ENCODE measurements at places on chromosomes 16 and 17.
A peak's percentile ranks its signal among the peaks of the same experiment; 100 is the strongest.

GRCh38 chr16:14456793-14457481, 173.1 kb downstream of the PARN start:
- no peak for DNase-seq

DNA sequence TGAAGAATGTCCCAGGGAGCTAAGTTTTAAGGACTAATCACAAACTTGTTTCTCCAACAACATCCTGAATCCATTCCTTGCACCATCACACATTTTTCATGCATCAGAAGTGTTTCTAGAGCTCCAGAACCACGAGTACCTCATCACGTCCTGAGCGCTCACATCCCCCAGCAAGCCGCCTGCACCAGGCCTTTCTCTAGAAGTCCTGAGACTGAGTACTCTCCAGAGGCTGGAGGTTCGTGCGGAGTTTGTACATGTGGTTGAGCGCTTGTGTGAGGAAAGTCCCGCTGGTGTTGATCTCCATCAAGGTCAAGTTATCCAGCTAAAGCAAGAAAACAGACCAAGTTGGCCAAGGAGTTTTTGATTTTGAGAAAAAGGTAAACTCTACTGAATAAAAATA, 10.7 kb downstream of the GINS2 start:
- no peak for DNase-seq

DNA sequence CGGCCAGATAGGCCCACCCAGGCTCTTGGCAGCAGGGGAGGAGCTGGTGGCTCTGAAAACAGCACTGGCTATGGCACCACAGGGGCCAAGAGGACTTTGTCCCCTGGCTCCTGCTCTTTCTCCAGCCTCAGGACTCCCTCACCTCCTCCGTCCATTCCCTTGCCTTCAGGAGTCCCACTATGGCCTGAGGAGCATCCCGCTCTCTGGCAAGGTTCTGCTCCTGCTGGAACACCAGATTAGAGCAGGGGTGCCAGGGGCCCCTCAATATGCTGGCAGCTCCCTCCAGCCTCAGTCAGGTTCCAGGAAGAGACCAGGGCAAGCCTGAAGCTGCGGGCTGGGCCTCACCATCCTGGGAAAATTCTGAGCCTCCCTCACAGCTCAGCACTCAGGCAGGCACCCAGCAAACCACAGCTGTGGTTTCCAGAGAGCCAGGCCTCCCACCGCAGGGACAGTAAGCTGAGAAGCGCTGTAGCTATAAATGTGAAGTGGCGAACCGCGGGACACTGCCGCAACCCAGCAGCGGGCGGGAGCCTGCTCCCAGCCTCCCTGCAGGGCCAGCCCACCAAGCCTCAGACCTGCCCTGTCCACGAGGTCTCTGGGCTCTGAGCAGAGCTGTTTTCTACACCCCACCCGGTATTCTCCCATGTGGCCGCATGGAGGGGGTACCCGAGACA, 25.7 kb downstream of the C17orf100 start:
- DNase-seq: peak; percentile 47

DNA sequence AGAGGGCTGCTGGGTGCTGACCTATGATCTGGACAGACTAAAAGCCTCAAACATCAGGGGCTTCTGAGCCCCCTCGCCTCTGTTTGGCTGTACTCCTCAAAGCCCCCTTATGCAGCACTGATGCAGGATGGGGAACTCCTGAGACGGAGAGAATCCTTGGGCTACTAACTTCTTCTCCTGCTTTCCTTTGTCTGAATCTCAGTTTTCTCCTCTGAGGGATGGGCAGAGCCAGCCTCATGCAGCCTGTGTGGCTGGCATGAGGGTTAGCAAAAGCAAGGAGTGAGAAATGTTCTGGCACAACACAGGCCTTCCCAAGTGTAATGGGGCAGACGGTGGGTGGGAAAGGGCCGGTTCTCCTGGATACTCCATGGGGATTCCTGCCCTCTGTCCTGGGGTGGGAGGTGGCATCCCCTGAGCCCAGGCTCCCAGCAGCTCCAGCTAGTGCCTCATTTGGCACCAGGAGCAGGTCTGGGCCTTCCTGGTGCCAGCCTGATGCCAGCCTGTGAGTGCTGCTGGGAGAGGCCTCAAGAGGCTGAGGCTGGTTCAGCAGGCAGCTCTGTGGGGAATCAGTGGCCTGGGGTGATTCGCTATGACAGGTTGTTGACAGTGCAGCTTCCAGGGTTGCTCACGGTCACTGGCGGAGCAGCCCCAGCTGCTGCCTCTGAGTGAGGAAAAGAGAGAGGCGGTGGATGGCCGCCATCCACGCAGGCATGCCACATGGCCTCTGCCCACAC, 4.0 kb upstream of the BRD7 start:
- no peak for DNase-seq

GRCh38 chr17:14143688-14144087, 74.4 kb downstream of the COX10 start:
- no peak for DNase-seq

GRCh38 chr16:64773638-64774037, 348.2 kb downstream of the CDH11 start:
- no peak for DNase-seq

GRCh38 chr16:22239131-22239805, 33.2 kb downstream of the EEF2K start:
- DNase-seq: no peak

- no peak for DNase-seq
Observed at GRCh38 chr17:39083270-39083669, 68.2 kb downstream of the PLXDC1 start.

GRCh38 chr16:58415003-58415402, 22.7 kb downstream of the GINS3 start:
- no peak for DNase-seq

- no peak for DNase-seq
Observed at GRCh38 chr17:8793649-8794048, 5.5 kb downstream of the MFSD6L start.

DNA sequence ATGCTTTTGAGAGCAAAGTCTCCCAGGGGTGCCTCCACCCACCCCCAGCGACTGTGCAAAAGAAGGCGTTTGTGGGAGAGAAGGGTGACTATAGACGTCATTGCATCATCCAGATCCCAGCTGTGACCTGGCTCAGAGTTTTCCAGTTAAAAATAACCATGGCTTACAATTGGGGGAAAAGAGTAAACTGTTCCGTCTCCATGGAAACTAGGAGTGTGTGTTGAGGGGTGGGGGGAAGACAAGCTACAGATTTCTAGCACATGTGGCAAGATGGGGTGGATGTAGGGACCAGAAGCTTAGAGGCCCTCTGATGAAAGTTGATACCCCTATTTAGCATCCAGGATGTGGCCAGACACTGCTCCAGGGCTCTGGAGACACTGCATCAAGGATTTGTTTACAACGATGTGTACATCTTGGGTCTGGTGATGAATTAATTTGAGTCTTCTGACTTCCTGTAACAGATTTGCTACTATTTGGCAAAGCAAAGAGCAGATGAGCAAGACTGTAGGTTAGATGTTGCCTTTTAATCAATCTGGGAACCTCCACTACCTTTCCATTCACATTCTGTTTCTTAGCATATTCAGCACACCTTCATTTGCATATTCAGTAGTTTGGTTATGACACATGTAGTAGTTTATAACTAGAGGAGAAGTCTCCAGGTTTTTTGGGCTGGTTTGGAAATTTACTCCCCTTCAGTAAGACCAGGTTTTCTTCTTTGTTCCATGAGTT, 6.2 kb upstream of the DUSP14 start:
- no peak for DNase-seq

- no peak for DNase-seq
Observed at GRCh38 chr17:31416503-31416923, 25.0 kb downstream of the RAB11FIP4 start.
